ENCODE measurements at places on chromosomes 1 and 21.
A peak's percentile ranks its signal among the peaks of the same experiment; 100 is the strongest.

- DNase-seq: peak; percentile 4
Observed at GRCh38 chr21:44414291-44415072, 40.8 kb upstream of the LRRC3 start.

DNA sequence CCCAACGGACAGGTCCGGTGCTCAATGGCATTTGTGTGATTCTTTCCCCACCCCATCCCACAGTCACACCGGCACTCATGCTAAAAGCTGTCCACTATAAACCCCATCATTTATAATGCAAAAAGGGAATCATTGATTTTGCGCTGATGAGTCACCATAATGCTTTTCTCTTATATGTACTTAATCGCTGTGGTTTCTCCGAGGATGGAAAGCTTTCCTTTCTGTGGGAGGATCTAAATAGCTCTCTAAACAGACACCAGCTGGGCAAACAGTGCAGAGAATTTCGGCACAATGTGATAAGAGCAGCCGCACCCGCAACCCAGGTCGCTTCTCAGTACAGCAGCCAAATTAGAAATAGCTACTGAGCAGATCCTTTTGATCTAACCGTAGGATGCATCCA is 85.6 kb downstream of the SETD4 start:
- peak; percentile 10 for DNase-seq

DNA sequence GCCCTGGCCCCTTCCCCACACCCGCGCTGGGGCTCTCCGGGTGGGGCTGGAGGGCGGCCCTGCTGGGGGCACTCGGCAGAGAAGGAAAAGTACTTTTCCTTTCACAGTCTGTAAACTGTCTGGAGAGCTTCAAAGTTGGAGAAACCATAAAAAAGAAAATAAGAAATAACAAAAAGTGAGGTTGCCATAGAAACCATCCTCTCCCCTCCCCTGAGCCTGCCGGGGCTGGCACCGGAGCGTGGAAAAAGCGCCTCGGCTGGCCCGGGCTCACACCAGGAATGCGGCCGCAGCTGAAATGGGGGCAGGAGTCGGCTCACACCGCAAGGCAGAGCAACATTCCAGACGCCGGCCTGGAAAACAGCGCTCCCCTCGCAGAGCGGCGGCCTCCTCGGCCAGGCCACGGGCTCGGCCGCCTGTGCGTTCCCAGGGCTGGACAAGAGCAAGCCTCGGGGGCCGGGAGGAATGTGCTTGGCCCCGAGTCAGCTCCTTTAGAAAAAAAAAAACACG is 69.2 kb downstream of the MORN1 start:
- DNase-seq: peak; percentile 67

DNA sequence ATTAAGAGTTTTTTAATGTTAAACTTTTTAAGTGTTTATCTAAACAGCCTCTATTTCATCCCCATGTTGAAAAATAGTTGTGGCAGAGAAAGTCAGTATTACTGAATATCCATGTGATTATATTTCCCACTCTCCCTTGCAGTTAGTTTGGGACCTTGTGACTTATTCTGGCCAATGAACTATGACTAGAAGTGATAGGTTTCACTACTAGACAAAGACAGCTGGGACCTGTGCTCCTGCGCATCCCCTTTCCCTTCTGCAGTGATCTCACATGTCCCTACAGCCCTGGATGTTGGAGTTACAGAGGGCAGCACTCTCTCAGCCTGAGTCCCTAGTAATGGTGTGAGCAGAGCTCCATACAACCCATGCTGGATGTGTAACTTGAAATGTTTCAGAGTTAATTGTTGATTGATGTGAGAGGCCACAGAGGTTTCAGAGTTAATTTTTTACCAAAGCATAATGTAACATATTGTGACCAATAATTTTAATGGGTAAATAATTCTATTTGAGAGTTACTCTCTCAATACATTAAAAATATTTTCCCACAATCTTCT is 18.7 kb upstream of the SAMD13 start:
- no peak for DNase-seq

DNA sequence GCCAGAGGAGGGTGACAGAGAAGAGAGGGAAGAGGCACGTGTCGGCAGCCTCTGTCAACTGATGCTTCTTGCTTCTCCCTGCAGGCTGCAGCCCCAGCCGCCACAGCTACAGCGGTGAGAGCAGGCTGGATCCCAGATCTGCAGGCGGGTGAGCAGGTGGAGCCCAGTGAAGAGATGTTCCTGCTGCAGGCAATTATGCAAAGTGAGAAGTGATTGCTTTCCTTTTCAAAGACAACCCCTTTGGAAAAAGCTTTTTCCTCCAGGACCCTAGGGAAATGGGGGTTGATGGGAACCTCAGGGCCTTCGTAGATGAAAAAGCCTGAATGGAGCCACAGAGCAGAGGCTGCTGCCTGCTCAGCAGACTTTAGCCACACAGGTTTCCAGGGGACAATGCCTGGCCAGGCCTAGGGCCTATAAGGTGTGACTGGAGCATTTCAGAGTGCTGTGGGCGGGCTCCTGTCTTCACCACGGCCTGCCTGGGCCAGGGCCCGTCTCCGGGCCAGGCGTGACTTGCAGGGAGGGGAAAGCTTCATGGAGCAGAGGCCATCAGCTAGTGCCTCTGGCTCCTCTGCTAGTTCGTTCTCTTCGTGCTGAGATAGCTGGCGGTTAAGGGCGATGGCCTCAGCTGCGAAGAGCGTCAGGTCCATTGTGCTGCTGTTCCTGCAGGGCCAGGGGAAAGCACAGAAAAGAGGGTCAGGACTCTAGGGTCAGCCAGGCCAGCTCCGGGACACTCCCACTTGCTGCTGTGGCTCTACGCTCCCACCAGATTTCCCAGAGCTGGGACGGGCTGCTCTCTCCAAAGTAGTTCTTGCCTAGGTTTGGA is 6.9 kb upstream of the KNCN start:
- DNase-seq: no peak

DNA sequence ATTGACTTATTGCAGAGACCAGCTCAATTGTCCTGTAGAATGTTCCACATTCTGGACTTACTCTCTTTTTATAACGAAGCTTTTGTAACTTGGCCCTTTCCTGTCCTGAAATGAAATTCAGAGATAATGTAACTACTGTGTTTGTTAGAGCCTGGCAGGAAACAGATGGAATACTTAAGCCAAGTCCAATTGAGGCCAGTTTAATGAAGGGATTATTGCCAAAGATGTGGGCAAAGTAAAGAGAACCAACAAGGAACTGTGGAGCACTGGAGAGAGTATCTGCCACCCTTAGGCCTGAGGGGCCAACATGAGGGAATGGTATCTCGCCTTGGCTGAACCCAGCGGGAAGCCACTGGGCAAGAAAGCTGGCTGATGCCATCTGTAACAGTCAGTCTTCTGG is 32.9 kb downstream of the MFSD2A start:
- no peak for DNase-seq

- DNase-seq: no peak
Observed at GRCh38 chr1:15459771-15460707, 3.5 kb downstream of the CELA2A start.

DNA sequence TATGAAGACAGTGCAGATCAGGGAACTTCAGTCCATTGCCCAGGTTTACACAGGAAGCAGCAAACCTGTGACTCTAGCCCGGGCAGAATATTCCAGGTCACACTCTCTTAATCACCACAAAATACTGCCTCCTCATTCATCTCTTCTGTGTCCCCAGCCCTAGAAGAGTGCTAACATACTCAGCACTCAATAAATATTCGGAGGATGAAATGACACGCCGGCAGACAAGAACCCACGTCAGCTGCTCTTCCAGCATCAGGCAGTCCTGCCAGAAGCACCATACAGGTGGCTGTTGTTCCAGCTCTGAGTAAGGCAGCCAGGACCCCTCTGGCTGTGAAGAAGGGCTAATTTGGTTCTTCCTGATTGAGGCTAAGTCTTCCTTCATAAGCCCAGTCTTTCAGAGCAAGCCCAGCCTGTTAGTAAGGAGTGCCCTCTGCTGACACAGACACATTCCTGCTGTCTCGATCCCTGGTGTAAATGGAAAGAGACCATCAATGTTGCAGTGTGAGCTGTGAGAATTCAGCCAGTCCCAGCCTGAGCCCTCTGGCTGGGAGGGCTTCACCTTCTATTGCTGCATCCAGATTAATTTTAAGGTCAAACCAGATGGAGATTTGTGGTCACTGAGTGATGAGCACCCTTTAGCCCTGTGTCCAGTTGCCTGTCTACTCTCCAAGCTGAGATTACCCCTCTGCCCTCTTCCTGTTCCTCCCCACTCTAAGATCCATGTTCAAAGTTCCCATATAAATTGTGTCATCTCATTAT is 45.0 kb upstream of the KIRREL1 start:
- DNase-seq: no peak

DNA sequence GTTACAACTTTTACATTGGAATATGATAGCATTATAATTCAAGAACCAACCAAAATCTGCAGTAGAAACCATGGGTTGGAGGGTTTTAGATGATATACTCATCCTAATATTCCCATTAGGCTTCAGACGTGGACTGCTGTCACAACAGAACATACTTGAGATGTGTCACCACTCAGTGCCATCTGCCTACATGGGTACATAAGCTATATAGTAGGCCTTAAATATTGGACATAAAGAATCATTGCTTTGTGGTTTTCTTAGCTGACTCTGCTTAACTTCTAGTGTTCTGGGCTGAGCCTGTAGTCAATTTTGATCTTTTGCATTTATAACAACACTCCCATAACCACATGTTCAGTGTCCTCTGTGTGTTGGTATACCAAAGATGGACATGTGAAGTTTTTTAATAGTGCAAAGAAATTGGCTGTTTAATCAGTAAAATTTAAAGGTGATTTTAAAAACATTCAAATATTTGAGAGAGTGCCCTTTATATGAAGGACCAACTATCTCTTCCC is 14.2 kb downstream of the RAP1A start:
- no peak for DNase-seq

DNA sequence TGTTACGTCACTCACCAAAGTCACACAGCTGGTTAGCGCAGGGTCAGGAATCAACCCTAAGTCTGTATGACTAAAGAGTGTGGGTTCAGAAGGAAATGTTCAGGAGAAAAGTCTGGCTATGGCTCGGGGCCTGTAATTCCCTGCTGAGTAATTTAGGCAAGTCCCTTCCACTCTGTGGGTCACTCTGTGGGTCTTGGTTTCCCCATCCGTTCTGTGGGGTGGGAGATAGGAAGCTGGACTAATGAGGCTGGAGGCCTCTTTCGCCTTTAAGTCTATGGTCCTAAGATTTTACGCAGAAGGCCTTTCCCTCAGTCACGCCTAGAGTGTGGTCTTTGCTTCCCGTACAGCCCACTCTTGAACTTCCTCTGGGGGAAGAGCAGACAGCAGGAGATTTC is 14.3 kb upstream of the MED18 start:
- no peak for DNase-seq

DNA sequence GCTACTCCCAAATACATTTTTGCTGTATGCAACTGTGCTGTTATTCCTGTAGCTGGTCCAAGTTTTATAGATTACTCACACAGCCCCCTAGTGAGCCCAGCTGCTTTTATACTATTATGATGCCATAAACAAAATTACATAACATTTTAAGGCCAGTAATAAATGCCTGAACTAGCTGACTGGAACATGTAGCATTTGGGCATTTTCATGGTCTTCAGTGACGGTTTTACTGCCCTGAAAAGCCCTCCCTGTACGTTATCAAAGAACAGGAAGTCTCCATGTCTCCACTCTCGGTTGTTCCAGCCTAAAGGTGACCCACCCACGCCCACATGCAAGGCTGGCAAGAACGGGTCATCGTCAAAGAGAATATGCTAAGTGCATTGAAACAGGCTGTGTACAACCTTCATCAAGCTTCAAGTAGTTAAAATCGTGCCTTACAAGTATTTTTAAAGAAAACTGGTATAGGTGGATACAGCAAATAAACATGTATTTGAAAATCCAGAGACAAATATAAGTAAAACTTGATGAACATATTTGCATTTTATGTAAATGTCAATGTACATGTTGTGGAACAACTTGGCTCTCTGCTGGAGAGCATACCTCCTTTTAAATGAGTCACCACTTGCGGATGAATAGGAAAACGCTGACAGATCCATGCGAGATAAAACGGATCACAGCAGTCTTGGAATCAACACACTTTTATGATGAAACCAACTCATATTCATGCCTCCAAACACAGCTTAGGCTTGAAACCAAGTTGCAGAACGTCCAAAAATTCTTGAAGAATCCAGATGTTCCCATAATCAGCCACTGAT is 520.5 kb downstream of the SMYD3 start:
- DNase-seq: no peak

DNA sequence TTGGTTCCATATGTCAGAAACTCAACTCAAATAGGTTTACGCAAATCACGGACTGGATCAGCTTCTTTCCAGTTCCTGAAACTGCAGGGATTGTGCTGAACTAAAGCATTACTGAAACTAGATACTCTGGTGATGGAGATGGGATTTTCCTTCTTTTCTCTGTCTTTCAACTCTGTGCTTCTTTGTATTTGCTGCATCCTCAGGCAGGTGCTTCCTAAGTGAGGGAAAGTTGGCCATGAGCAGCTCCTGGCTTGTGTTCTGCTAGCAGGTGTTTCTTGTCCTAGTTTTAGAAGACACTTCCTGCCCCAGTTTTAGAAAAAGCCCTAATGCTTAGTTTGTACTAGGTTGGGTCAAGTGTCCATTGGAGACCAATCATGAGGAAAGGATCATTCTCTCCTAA is 86.7 kb upstream of the USP24 start:
- DNase-seq: no peak

GRCh38 chr21:45281411-45282282 is 6.0 kb downstream of the POFUT2 start:
- no peak for DNase-seq

- DNase-seq: no peak
Observed at GRCh38 chr1:39220891-39221870, 16.7 kb downstream of the MACF1 start.

GRCh38 chr1:53956308-53957168 is 10.4 kb downstream of the LRRC42 start:
- no peak for DNase-seq

DNA sequence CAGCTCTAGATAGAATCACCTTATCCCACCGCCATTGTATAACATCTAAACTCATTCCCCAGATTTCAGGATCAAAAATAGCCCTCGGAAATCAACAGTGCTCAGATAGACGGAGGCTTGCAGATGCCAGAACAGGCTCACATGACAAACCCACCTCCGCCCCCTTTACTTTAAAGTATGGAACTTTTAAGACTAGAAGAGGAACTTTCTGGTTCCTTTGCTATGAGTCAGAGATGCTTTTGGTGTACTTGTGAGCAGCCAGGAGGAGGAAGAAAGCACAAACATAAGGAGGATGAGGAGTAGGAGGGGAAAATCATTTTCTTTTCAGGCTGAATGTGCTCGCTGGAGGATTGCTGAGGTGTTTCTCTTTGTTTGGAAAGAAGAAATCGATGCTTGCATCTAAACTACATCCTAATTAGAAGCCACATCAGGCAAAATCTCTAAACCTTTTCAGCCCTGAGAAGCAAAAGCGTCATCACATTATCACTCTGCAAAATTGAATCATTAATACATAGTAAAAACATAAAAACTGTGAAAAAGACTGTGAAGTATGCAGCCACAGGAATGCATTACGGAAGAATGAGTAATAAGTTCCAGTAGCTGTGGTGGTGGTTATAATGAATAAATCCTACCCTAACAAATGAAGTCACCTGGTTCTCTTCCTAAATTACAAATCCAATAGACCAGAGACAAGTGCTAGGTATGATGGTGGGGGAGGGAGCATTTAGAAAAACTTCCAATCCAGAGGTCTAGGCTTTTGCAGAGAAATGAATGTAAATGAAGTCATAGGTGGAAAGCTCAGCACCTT is 251.3 kb downstream of the KCNH1 start:
- DNase-seq: no peak

GRCh38 chr1:234272656-234273312 is 100.5 kb upstream of the COA6 start:
- peak; percentile 61 for DNase-seq

Data from pancreas (tissue), 10 donors.